ENCODE measurements at places on chromosomes 7 and 10. TPM values are rescaled to one million over a fixed set of nuclear protein-coding genes. Genes with fewer than 3 reads are reported as not detected.
A peak's percentile ranks its signal among the peaks of the same experiment; 100 is the strongest.

DNA sequence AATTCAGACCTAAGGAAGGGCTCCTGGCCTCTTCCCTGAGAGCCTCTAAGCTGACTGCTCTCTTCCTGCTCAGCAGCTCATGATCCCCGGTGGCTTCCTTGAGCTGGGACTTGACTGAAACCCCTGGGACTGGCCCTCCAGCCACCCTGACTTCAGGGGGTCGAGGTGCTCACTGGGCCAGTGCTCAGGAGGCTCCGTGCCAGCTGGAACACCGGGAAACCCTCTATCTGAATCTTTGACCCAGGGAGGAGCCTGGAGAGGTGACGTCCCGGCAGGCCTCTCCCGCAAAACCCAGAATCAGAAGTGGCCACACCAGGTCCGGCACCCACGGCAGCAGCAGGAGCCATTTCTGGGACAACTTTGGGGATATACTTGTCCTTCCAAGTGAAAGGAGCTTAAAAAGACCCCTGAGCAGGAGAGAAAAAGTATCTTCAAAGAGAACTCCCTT is 110.7 kb downstream of the WDR37 start:
- peak; percentile 48 for DNase-seq

The ACTL6B gene
- not detected for total RNA-seq

GRCh38 chr7:99615989-99616358 is 772 bp upstream of the ZSCAN25 start:
- no peak for DNase-seq

DNA sequence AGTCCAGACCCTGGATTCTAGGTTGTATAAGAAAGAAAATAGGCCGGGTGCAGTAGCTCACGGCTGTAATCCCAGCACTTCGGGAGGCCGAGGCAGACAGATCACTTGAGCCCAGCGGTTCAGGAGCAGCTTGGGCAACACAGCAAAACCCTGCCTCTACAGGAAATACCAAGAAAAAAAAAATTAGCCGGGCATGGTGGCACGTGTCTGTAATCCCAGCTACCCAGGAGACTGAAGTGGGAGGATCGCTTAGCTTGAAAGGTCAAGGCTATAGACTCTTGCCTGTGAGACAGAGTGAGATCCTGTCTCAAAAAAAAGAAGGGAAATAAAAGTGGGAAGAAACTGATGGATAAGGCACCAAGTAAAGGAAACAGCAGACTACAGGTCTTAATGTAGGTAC is 287.9 kb upstream of the KLF14 start:
- no peak for DNase-seq

- DNase-seq = no peak
Observed at GRCh38 chr7:114554781-114555537, 140.3 kb downstream of the FOXP2 start.
